ENCODE measurements at places on chromosomes 13 and 19.

DNA sequence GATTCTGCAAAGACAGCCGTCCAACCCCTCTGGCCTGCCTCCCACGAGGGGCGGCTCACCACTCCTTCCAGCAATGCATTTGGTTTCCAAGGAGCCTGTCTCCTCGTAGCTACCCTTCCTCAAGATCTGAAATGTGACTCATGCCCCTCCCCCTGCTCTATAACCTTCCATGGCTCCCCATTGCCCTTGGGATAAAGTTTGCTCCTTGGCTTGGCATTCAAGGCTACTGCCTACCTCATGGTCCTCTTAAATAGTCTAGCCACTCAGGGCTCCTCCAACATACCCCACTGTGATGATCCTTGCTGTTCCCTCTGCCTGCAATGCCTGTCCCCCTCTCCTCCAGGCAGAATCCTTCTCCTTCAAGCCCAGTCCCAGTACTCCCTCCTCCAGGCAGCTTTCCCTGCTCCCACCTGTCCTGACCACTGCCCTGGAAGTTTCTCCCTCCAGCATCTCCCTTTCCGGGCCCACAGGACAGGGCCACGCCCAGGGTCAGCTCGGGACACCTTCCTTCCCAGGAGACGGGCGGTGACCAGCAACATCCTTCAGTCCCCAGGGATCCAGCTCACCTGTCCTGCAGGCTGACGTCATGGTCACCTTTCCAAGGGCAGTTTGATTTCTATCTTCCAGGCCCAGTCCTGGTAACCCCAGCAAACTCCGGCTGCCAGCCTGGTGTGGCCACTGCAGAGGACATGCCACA is 19.2 kb upstream of the SEMA6B start:
- DNase-seq = no peak

GRCh38 chr13:29935309-29935981 is 85.0 kb upstream of the UBL3 start:
- DNase-seq = no peak

DNA sequence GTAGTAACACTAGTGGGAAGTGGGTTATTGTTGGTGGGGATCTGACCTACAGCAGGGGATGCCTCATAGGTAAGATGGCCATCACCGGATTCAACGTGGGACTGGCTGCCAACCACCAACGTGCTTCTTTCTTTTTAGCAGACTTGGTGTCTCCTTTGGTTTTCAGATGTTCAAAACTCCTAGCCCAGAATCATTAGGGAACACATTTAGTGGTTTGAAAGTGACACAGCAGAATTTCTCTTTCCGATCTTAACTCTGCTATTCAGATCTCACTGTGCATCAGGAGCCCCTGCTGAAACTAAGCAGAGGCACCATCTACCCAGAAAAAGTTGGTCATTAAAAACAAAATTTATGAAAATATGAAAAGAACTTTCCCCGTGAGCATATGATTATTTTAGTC is 36.7 kb upstream of the PCDH8 start:
- no peak for DNase-seq

GRCh38 chr13:75554464-75554863 is 4.9 kb downstream of the UCHL3 start:
- no peak for DNase-seq

- peak; percentile 32 for DNase-seq
Measured at GRCh38 chr19:3046698-3047495, 15.4 kb downstream of the TLE5 start.

DNA sequence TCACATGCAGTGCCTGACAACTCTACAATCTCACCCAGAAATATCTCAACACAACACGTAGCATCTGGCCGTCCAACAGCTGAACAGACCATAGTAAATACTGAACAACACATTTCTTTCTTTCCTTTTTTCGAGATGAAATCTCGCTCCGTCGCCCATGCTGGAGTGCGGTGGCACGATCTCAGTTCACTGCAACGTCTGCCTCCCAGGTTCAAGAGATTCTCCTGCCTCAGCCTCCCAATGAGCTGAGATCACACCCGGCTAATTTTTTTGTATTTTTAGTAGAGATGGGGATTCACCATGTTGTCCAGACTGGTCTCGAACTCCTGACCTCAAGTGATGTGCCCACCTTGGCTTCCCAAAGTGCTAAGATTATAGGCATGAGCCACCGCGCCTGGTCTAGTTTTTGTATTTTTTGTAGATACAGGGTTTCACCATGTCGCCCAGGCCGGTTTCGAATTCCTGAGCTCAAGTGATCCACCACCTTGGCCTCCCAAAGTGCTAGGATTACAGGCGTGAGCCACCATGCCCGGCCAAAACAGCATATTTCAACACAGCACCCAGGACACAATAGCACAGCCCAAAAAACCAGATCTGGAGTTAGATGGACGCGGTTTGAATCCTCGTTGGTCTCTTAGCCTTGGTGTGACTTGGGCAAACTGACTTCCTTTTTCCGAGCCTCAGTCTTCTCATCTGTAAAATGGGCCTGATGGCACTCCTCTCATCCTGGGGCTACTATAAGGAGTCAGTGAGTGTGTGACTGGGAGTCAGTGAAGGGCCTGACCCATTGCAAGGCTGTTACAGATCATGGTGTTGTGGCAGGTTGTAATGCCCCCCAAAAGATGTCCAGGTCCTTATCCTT is 22.6 kb downstream of the CYP2A6 start:
- no peak for DNase-seq

- DNase-seq = no peak
Measured at GRCh38 chr13:60494296-60494695, 97.3 kb downstream of the TDRD3 start.

- DNase-seq = no peak
Measured at GRCh38 chr13:21047087-21047486, 14.3 kb downstream of the LATS2 start.

DNA sequence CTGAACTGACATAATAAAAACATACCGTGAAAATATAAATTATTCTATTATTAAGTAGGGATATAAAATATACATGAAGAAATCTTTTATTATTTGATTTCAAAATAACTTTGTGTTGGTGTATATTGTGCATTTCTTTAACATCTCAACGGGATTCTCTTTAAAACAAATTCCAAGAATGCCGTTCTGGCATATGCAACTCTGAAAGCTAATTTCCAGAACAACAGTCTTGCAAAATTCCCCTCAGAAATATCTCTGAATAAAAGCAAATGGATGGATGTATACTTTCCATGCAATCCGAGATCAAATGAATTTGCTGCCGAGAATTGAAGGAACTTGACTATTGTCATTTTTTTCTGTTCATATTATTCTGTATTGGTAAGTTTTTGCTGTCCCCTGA is 1579.8 kb downstream of the PCDH9 start:
- no peak for DNase-seq

- DNase-seq = no peak
Measured at GRCh38 chr19:7994114-7994513, 11.3 kb downstream of the ELAVL1 start.

DNA sequence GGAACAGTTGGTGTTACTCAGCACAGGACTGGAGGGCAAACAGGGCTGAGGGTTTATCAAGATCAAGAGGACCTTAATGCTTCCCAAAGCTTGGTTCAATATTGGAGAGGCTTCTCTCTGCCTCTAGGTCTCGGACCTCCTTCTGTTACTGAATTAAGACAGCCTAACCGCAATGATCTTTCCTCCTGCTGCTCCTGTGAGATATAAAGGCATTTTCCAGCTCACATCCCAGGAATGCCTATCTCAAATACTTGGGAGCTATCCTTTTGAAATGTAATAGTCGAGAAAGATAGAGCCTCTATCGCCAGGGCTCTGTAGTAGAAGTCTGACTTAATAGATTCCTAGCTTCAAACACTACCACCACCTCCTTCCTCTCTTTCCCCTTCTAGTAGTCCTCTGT is 1475.0 kb downstream of the SLITRK1 start:
- DNase-seq = no peak

DNA sequence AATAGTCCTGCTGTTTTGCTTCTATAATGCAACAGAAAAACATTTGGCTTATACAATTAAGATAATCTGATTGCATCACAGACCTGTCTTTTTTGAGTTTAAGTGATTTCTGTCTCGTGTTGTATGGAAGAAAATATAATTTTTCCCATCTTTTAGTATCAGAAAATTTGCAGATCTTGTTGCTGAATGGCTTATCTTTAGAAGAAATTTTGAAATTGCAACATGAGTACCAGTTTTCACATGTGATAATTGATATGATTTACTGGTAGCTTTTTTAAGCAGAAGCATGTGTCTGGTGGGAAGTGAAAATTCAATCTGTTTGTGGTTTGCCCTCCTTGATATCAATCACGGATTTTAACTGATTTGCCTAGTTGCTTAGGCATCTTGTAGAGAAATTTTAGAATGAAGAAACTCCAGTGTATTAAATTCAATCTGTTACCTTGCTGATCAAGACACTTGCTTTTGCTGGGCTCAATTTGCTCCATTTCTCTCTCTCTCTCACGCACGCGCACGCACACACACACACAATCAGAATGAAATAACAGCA is 89.8 kb upstream of the MYCBP2 start:
- no peak for DNase-seq

GRCh38 chr13:112616586-112617362 is 28.8 kb upstream of the TUBGCP3 start:
- peak; percentile 59 for DNase-seq

- DNase-seq = peak; percentile 76
Measured at GRCh38 chr13:31485183-31485582, 254.1 kb upstream of the RXFP2 start.

- DNase-seq = no peak
Measured at GRCh38 chr13:60370343-60370742, 26.7 kb upstream of the TDRD3 start.

DNA sequence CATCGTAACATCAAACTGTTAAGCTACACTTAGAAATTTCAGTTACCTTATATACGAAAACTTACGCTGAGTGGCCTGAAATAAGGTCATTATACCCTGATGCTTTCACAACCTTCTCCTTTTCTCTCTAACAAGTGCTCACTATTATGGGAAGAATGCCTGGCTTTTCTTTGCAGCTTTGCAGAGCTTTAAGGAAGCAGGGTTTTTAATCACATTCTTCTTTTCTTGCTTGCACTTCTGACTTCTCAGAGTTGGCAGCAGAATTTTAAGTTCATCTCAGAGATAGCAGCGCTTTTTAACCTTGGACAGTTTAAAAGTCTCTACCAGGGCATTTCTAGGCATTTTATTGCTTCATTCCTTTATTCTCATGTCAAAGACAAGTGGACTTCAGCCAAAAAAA is 285.1 kb downstream of the SPRY2 start:
- no peak for DNase-seq

- DNase-seq = no peak
Measured at GRCh38 chr13:113936166-113936965, 37.5 kb downstream of the C13orf46 start.

Data from fibroblast of pulmonary artery (primary cell).